ENCODE measurements at places on chromosomes 2 and 18.
A peak's percentile ranks its signal among the peaks of the same experiment; 100 is the strongest.

- DNase-seq: no peak
These were observed 40.2 kb upstream of the EML4 start for GRCh38 chr2:42128721-42129486.

- no peak for DNase-seq
These were observed 59.4 kb downstream of the ANKMY1 start for GRCh38 chr2:240498171-240498957.

- no peak for DNase-seq
These were observed 18.3 kb downstream of the IL1B start for GRCh38 chr2:112818094-112818902.

DNA sequence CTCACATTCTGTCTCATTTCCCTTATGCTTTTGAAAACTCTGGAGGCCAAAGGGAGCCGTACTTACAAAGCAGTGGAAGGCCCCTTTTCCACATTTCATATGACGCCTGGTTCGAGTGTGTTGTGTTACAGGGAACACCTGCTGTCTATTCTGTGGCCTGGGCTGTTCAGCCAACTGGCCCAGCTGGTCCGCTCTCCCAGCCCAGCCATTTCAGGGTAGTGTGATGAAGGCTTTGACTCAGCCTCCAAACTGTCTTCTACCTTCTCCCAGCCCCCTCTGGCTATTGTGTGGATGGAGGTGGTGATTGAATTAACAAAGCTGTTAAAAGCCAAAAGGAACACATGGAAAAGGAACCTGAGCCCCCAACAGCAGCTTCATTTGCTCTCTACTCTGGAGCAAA lies 233.8 kb downstream of the ICOS start:
- DNase-seq: peak; percentile 23

DNA sequence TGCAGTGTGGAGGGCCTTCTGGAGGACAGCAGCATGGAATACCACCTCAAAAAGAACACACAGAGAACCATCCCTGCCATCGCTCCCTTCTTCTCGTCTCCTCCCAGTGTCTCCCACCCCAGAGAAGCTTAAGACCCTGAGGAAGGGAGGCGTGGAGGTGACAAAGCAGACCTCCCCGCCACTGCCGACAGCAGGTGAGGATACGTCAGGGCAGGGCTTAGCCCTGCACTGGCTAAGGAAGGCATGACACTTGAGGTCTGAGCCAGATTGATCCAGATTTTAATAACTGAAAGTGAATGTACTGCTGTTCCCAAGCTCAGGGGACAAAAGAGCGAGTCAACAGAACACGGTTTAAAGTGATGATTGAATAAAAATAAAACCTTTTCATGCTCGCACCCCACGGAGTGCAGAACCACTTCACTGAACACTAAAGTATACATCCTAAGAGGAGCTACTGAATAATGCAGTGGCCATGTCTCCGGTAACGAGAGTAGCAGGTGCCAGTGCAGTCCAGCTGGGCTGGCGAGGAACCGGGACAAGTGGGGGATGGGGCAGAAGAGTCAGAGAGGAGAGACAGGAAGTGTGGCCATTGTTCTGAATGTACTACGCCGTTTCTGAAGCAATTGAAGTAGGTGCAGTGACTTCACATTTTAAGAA lies 391.0 kb downstream of the CDH2 start:
- DNase-seq: no peak

DNA sequence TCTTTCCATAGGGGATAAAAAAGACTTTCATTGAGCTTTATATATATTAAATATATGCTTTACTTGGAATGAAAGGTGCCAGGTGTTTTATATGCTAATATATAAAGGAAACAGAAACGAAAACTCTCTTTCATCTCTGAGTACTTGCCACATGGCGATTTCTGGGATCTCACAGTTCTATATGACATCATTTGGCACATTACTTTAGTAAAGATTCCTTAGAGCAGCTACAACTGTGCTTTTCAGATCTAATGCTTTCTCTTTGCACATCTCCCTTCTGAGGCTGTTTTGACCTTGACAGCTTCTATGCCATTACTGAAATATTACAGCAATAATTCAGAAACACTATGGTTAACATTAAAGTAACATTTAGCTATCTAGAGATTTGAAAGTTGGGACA lies 1082.9 kb upstream of the CDH2 start:
- no peak for DNase-seq

DNA sequence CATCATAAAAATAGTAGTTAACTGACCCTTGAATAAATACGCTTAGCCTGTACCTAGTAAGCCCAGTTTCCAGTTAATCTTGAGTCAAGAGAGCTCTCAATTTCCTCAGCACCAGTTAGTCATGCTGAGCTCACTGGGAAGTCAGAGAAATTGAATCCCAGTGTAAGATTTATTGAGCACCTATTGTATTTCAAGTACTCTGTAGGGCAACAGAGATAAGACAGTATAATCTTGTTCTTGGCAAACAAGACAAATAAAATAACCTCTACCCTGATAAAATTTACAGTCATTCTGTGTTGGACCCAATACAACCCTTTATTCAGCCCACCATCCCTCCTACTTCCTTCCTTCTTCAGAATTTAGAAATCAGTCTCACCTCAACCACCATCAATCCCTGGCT lies 71.9 kb upstream of the NRP2 start:
- no peak for DNase-seq

- DNase-seq: no peak
These were observed 471.2 kb upstream of the CHST9 start for GRCh38 chr18:27656167-27656778.

GRCh38 chr18:24819141-24819890 lies 358.9 kb downstream of the HRH4 start:
- DNase-seq: no peak

DNA sequence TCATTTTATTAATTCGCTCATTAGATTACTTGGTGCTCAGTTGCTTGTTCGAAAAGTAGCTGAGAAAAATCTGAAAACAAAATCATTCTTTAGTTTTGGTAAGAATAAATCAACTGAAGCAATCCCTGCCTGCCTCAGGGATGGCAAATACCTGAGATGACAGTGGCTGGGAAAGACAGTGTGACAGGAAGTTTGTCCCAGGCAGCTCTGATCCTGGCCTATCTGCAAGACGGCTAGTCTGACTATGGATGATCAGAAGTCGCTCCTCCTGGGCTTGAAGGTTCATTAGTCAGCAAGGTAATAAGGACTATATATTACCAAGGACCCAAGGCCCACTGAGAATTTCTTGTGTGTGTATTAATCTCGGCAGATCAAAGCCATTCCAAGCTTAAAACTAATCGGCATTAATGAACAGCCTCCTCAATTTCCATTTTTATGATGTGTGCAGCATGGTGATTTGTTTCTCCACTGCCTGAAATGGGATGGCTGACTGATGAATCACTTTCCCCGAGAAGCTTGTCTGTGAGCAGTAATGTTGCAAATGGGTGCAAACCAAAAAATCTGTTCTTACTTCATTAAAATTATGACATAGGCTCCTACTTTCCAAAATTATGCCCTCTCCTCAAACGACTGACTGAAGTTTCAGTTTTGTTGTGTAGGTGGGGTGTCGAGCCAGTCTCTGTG lies 199.9 kb downstream of the ACTR3 start:
- no peak for DNase-seq

DNA sequence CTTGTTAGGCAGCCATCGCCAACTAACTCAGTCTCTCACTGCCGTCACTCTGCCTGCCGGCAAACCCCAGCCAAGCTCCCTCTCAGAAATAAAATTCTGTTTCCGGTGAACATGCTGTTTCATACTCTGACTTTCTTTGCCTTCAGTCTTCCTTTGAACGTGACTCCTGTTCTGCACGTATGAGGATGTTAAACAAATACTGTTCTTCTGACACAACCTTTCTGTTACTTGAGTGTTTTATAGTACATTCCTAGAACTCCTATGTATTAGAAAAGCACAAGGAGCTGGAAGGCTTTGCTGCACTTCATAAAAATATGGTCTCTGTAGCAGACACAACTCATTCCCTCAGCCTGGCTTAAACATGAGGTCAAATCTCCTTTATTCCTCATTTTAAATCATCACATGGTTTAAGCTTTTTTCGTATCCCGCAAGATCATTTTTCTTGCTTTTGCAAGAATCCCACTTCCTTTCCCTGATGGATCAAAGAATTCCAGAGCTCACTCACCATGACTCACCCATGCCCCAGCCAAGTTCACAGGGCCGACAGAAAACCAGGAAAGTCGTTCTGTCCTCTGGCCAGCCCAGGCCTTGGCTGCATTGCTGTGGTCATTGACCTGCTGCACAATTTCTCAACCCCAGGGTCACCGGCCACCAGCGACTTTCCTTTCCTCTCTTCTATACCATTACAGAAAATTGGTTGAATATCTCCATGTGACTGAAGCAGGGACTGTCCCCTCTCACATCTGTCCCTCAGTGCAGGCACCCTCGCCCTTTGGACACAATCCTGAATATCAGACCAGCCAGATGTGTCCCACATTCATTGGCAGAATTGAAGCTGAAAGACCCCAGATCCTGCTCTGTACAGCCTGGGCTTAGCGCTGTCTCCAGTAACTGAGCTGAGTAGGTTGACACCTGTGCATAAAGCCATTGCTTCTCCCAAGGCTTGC lies 183.1 kb upstream of the ARL4C start:
- no peak for DNase-seq

DNA sequence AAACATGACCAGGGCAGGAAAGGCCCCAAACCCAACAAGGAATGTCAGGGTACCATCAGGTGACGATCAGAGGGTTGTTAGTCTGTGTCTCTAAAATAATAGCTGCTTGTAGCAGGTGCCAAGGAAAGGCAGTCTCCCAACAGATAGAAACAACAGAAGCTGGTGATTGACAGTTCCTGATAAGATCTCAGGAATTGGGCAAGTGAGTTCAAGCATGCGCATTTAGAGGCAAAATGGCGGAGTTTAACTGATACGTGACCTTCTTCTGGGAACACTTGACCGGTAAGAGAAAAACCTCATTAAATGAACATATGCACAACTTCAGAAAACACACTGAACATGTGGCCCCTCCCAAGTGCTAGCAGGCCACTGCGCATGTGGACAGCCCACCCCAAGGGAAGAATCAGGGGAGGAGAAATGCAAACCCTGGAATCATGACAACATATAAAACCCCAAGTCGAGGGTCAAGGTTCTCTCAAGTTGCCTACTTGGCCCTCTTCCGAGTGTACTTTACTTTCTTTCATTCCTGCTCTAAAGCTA lies 664.9 kb downstream of the KCNJ3 start:
- DNase-seq: no peak

- DNase-seq: no peak
These were observed 78.7 kb upstream of the MSH6 start for GRCh38 chr2:47704287-47704686.

DNA sequence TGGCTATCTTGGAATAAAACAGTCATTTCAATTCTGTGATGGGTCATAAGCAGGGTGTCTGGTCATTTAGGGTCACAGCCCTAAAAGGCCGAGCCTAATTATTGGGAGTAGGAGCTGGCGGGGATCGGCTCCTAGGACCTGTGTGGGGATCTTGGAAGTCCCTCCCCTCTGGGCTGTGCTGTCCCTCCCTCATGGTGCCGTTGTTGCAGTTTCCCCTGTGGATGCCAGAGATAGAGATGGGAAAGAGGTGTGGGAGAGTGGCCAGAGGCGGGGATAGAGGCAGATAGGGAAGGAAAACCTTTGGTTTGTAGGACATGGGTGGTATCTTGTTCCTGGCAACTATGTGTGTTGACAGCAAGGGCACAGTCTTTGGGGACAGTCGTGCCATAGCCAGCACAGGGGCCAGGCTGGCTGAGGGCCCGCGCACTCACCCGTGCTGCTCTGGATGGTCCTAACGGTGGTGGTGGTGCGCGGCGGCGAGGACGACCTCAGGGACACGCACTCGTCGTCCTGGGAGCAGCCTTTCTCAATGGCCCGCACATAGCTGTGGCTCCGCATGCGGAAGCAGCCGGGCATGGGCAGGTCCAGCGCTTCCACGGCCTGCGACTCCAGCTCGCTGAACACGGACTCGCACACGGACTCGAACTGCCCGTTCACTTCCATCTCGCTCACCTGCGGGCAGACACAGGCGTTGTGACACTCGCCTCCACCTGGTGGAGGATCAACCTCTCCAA lies 278.9 kb downstream of the TGIF1 start:
- no peak for DNase-seq

- DNase-seq: no peak
These were observed 320.2 kb downstream of the TMX3 start for GRCh38 chr18:68394705-68395104.

DNA sequence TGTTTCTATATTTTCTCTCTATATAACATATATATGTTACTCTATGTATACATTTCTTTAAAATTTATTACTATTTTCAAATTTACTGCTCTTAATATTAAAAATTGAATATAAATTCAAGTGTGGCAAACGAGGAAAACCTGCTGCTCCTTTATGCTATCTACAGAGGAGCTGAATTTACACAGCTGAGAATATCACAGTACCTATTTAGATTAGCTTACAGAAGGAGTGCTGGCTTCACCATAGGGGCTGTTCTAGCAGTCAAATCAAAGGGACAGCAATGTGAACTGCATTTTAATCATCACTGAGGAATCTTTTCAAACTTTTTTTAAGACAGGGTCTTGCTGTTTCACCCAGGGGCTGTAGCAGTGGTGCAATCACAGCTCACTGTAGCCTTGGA lies 213.8 kb downstream of the SRBD1 start:
- no peak for DNase-seq

DNA sequence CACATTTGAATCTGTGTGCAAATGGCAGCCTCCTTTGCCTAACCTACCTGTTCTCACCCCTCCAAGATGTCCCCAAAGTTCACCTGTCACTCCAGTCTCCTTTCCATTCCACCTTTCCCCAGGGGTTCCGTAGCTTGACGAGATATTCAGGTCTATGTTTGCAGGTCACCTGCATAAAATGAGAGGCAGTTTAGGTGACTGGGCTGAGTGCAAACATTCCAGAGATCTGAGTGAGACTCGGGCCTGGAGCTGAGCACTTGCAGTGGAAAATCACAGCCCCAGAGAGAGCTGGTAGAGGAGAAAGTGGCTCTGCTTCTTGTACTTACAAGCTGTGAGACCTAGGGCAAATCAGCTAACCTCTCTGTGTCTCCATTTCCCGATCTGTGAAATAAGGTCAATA lies 20.1 kb downstream of the CAPN14 start:
- no peak for DNase-seq

- DNase-seq: no peak
These were observed 37.2 kb downstream of the FEZ2 start for GRCh38 chr2:36560726-36561125.

DNA sequence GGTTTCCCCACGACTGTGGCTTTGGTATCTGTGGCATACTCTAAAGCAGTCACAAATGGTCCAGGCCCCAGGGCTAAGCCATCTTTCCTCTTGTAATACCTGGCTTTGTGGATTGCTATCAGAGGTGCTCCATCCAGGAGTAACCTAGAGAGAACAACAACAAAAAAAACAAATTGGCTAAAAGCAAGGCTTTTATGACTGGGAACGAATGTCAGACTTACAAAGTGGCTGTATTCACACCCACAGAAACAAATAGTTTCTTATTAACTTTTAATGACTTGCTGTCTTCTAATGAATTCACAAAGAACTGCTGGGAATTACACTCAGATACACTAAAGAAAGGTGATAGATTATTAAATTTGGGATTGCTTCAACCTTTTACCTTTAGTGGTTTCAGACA lies 35.1 kb downstream of the HDHD2 start:
- no peak for DNase-seq

GRCh38 chr2:233242231-233242927 lies 9.1 kb upstream of the ATG16L1 start:
- DNase-seq: no peak

- no peak for DNase-seq
These were observed 44.5 kb upstream of the CHN1 start for GRCh38 chr2:175049661-175050060.
